ENCODE measurements at places on chromosomes 6 and 20. TPM values are rescaled to one million over a fixed set of nuclear protein-coding genes. Genes with fewer than 3 reads are reported as not detected.
A peak's percentile ranks its signal among the peaks of the same experiment; 100 is the strongest.

GRCh38 chr20:5116875-5117274 is 2.9 kb downstream of the PCNA start:
- peaks cover 41% of the 10 kb centered on the region for H3K36me3 ChIP-seq
- H3K4me3 ChIP-seq, result peak overlapping the region; percentile 96
- peak overlapping the region; percentile 75 for H3K27ac ChIP-seq
- H3K27me3 ChIP-seq, result peaks cover 3% of the 10 kb centered on the region
- no peak for DNase-seq

Gene MLN
- not detected for total RNA-seq

Gene VWA7
- total RNA-seq, result 0.60 TPM

DNA sequence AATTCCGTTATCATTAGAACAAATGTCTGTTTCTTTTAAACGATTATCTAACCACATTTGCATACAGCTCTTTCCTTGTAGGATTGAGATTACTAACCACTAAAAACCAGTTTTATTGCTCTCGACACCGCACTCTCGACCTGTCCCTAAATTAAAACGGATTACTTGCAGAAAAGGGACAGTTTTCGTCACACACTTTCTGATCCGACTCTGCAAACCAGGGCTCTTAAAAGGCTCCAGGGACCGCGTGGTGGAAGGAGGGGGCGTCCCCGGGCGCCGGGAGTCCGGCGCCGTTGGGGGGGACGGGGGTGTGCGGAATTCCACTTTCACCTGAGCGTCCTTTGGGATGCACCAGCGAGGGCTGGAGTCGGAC is 731 bp downstream of the MAK start:
- no peaks in the 10 kb centered on the region for H3K36me3 ChIP-seq
- peaks cover 10% of the 10 kb centered on the region for H3K4me1 ChIP-seq
- H3K4me3 ChIP-seq, result peak overlapping the region; percentile 77
- H3K27ac ChIP-seq, result no peak overlapping the region

DNA sequence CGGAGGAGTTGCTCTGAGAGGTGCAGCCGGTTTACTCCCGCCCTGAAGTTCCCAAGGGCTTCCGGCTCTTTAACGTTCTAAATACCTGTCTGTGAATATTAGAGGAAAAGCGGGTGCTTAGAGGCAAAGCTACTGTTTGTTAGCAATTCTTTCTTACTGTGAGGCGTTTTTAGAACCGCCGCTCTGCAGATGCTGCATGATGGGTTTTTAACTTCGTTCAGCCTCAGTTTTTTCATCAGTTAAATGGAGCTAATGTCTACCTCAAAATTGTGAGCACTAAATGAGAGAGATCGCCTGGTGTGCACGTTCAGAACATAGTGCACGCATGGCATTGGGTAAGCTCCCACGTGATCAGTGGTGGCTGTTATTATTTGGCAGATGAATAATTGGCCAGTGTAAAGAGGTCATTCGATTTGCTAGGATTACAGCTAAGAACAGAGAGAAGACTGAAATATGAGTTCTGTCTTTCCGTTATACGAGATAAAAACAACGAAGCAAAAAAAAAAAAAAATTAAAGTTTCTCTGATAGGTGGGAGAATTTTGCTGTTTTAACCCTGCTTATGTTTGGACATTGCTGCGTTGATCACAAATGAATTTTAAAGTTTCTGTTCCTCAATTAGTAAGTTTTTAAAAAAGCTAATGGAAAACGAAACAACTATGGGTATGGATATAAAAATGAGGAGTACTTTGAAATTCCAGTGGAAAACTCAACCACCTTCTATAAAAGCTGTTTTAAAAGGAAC is 660 bp upstream of the TFB1M start:
- peaks cover 57% of the 10 kb centered on the region for H3K4me1 ChIP-seq
- H3K36me3 ChIP-seq, result peaks cover 21% of the 10 kb centered on the region
- peak overlapping the region; percentile 98 for H3K4me3 ChIP-seq
- H3K27ac ChIP-seq, result peak overlapping the region; percentile 97
- DNase-seq, result peak; percentile 92

Gene TTK
- 9.7 TPM for total RNA-seq

GRCh38 chr6:2708456-2708855 is 42.3 kb downstream of the MYLK4 start:
- peaks cover under 1% of the 10 kb centered on the region for H3K4me1 ChIP-seq
- no peak overlapping the region for H3K27ac ChIP-seq
- peaks cover 16% of the 10 kb centered on the region for H3K36me3 ChIP-seq
- peaks cover 25% of the 10 kb centered on the region for H3K27me3 ChIP-seq

DNA sequence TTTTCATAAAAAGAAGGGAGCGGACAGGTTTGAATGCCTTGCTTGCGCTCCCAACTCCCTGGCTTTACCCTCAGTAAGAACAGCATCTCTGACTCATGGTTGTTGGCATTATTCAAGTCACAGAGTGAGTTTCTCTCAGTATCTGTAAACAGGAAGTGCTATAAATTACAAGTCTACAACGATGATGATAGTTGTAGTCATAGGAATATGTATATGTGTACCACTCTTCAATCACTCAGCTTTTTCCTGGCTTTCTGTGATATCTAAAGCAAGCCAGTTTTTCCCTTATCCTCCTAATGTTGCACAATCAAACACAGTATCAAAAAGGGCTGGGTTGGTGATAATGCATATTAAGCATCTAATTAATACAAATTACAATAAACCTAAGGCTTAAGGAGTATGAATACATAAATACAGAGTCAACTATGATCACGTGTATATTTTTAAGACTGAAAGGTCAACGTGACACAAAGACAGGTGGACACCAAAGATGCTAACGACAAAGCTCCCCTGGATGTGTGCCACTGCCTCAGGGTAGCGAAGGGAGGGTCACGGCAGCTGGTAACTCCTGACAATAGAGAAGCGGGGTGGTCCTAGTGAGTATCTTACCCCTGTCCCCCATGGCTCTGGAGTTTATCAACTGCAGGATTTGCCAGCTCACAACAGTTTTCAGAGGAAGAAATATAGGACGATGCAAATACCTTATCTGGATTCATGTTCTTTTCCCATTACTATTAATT is 202.8 kb downstream of the BTBD9 start:
- peaks cover 12% of the 10 kb centered on the region for H3K36me3 ChIP-seq
- H3K27me3 ChIP-seq, result peaks cover 2% of the 10 kb centered on the region
- peak overlapping the region; percentile 42 for H3K27ac ChIP-seq
- DNase-seq, result peak; percentile 55

DNA sequence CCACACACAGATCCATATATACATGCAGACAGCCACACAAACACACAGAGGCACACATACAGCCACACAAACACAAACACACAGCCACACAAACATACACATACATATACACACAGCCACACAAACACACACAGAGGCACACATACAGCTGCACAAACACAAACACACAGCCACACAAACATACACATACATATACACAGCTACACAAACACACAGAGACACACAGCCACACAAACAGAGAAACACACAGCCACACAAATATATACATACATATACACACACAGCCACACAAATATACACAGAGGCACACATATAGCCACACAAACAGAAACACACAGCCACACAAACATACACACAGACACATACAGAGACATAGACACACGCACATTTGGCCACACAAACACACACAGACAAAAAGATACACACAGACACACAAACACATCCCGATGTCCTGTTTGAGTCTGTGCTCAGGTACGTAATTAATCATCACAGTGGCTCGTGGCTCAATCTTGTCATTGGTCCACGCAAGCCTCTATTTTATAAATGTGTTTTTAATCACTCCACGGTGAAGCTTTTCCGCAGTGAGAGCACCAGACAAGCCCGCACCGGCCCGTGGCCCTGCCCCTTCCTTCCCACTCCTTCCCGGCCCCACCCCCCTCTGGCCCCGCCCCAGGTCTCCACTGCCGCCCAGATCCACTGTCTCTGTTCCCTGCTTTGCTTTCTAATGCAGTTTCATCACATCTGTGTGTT is 135.3 kb downstream of the CDH4 start:
- peak; percentile 20 for DNase-seq
- peak overlapping the region; percentile 70 for H3K4me3 ChIP-seq
- peaks cover 7% of the 10 kb centered on the region for H3K36me3 ChIP-seq
- peaks cover 13% of the 10 kb centered on the region for H3K4me1 ChIP-seq

- no peak overlapping the region for H3K27ac ChIP-seq
- no peaks in the 10 kb centered on the region for H3K27me3 ChIP-seq
- no peak for DNase-seq
- H3K36me3 ChIP-seq, result no peaks in the 10 kb centered on the region
- no peak overlapping the region for H3K4me3 ChIP-seq
Observed at GRCh38 chr6:6176586-6177228, 143.8 kb downstream of the F13A1 start.

DNA sequence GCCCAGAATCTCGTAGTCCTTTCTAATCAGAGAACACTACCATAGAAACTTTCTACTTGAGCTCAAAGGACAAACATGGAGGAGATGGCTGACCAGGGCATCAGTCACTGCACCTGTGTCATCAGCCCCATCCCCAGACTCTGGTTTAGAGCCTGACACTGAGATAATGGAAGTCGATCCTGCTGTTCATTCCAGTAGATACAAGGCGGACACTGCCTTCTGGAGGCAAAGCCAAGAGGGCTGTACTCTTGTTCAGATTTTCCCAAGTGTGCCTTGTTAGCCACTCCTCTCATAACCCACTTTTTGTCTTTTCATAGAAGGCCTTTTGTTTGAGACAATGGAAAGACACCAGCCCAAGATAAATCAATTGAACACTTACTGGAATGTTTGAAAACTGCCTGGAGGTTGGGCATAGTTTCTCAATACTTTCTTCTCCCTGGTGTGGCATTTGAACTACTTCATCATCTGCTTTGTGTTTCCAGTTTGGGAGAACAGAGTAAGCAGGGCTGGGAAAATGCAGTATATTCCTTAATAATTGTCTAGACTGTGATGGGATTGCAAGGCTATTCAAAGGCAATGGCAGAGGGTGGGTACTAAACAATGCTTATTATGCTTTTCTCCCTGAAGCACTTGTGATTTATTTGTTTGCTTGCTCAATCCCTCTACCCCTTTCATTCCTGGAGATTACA is 99.7 kb downstream of the CLIC5 start:
- no peak for DNase-seq
- H3K4me3 ChIP-seq, result no peak overlapping the region
- H3K27me3 ChIP-seq, result peaks cover 12% of the 10 kb centered on the region
- no peaks in the 10 kb centered on the region for H3K36me3 ChIP-seq
- peaks cover 7% of the 10 kb centered on the region for H3K4me1 ChIP-seq

DNA sequence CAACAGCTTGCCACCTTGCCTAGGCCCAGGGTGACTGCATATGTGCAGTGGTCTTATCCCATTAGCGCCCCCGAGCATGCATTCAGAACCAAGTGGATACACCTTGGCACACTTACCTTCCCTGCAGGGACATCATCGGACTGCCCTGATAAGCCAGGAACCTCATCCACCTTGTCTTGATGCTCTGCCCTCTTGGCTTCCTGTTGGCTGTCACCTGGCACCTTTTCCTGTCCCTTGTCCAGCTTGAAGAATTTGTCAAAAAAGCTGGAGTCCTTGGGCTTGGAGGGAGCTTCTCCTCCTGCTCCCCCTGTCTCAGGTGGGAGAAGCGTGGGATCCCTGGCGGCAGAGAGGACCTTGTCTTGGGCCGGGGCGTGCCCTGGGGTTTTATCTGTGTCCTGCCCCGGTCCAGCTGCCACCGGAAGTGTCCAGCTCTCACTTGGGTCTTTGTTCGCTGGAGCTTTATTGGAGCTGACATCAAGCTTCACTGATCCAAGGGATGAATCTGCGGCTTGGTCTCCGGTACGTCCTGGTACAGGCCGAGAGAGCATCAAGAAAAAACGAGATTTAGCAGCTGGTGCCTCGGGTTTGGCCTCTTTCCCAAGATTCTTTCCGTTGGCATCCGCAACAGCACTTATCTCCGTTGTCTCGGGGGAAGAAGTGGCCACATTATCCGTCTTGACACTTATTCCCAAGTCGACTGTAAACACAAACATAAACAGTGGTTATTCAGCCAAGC is 42.0 kb downstream of the BCAS1 start:
- H3K4me1 ChIP-seq, result no peaks in the 10 kb centered on the region
- peaks cover 16% of the 10 kb centered on the region for H3K27me3 ChIP-seq
- no peak for DNase-seq
- H3K4me3 ChIP-seq, result no peak overlapping the region
- H3K27ac ChIP-seq, result no peak overlapping the region

GRCh38 chr6:128532827-128533226 is 12.4 kb upstream of the PTPRK start:
- peaks cover 46% of the 10 kb centered on the region for H3K4me1 ChIP-seq
- H3K27ac ChIP-seq, result peak overlapping the region; percentile 18
- no peaks in the 10 kb centered on the region for H3K27me3 ChIP-seq
- DNase-seq, result peak; percentile 8

Measured in HFFc6 (cell line).